ENCODE measurements at places on chromosomes 2 and 18.

DNA sequence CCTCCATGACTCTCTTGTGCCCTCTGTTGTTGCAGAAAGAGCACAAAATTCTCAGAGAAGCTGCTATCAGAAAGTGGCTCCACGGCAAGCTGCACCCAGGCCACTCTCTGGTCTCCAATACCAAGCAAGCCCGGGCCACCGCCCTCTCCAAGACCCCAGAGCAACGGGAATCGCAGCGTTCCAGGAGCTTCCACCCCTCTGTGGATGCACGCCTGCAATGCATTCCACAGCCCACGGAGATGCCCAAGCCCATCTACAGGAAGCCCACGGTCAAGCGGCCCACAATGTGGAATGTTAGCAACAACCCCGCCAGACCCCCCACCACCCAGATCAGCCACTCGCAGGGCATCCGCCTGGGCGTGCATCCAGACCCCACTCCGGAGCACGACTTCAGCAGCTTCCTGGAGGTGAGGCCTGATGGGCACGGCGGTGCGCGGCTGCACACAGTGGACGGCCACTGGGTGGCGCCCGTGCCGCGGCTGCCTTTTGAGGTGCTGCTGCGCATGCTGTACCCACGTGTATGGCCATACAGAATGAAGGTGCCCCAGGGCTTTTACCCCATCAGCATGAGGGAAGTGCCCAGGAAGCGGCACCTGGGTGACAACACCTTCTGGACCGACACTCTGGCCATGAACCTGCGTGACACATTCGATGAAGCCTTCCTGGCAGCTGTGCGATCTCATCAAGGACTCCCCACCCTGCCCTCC is 6.3 kb downstream of the ANKRD53 start:
- peak; percentile 18 for DNase-seq

GRCh38 chr2:28710545-28710944 is 41.1 kb upstream of the PPP1CB start:
- no peak for DNase-seq

DNA sequence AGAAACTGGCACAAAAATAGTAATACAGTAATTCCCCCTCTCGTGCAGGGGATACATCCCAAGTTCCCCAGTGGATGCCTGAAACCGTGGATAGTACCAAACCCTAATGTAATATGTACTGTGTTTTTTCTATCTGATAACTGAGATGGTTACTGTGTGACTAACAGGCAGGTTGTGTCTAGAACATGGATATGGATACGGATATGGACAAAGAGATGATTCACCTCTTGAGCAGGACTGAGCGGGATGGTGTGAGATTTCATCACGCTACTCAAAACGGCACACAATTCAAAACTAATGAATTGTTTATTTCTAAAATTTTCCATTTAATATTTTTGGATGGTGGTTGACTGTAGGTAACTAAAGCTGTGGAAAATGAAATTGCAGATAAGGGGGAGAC is 3.4 kb downstream of the MBD1 start:
- no peak for DNase-seq

DNA sequence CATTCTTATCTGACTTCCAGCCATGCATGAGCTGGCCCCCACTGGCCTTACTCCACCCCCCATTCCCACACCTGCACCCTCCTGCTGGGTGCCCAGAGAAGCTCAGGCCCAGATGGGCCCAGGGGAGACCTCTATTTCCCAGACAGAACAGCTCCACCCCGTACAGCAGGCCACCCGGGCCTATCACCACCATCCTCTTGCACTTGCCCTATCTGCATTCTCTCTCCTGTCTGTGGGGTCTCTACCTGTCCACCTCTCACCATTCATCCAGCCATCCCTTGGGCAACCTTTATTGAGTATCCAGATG is 25.3 kb upstream of the TNS1 start:
- DNase-seq: no peak

- DNase-seq: no peak
Observed at GRCh38 chr2:66021296-66021695, 413.6 kb upstream of the MEIS1 start.

DNA sequence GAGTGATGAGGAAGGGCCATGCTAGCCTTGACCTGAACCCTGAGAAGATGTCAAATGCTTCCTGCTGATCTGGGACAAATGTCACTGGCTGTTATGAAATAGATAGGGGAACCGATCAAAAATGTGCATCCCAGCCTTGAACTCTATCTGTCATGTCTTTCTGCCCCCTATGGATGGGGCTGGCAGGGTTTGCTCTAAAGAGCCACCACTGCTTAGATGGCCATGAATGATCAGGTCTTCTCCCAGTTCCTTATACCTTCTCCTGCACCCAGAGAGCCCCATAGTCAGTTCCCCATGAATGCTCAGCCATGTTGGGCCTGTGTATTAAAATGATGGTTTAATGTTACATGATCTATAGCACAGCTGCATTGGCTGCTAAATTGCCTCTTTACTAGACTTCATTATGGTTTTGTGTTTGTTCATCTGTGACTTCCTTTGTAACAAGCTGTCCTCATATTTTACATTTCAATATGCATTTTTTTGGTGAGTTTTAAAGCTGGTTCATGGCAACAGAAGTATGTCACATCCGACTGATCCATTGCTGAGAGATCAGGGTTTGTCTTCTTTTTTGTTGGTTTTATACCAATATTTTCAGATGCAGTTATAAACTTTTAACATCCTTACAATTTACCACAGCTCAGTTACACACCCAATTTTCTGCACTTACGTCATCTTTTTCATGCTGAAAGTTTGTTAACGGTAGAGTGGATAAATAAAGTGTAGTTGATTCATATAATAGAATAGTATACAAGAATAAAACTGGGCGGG is 56.3 kb upstream of the SMAD2 start:
- DNase-seq: no peak

DNA sequence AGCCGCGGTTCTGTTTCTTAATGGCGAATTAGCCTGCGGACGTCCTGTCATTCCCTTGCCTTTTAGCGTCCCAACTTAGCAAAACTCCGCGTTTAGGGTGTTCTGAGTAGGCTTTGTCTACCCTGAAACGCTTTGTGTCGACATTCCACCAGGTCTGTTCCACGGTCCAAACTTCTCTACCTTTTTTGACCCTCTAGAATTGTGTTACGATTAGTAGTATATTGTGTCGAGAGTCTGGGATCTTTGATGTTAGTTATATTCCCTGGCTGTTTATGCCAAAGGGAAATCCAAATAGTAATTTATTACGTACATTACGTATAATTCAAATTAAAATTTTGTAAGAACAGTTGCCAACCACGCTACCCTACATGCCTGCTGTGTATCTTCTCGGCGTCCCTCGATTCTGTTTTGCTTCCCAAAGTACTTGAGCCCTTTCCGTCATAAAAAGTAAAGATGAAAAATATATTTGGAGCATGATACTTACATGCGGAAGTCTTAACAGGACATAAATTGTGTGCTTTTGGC is 495 bp upstream of the TTC32 start:
- no peak for DNase-seq

- DNase-seq: no peak
Observed at GRCh38 chr2:169966454-169966853, 139.2 kb downstream of the UBR3 start.

DNA sequence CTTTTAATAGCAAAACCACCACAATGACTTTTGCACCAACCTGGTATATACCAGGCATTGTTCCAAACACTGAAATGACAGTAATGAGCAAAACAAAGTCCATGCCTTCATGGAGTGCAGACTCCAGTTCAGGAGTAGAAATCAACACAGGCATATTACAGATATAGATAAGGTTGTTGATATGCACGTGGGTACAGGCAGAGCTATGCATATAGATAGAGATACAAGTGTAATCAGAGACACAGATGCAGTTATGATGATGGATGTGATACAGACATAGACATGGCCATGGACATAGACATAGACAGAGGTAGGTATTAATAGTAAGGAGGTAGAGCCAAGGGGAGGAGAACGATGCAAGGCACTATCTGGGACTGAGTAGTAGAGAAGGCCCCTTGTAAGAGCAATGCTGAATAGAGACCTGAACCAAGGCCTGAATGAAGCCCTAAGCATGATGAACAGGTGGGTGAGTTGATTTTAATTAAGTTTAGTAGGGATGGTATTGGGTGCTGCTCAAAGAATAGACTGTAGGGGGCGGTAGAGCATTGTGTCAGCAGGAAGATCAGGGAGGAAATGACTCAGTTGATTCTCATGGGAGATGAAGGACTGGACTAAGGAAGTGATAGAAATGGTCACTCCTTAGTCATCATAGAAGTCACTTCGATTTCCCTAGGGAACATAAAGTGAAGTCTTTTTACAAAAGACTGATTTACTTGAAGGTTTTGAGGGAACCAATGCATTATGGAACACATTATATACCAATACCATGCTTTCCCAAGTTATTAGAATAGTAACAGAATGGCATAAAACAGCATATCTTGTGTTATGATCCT is 39.4 kb downstream of the CMPK2 start:
- DNase-seq: peak; percentile 35

DNA sequence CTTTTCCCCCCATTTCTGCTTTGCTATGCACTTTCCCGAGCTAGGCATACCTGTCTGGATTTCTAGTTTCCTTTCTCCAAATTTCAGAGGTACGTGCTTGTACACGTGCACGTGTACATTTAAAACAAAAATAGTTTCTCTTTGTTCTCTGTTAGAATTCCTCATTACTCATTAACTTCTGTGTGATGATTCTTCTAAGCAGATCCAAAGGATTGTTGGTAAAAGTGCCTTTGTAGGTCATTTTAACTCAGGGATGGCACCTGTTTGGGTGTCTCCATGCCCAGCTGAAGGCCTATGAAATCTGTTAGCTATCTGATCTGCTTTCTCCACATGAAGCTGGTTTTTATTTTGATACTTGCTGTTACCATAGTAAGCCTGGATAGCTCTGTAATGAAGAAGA is 264.3 kb downstream of the LPIN1 start:
- no peak for DNase-seq

GRCh38 chr18:59865241-59865986 is 34.4 kb upstream of the PMAIP1 start:
- DNase-seq: no peak

GRCh38 chr2:8753609-8754008 is 71.8 kb downstream of the ID2 start:
- peak; percentile 60 for DNase-seq

GRCh38 chr2:42756150-42756775 is 7.7 kb downstream of the OXER1 start:
- DNase-seq: no peak

- DNase-seq: no peak
Observed at GRCh38 chr2:10439185-10439879, 8.8 kb downstream of the ODC1 start.

- DNase-seq: peak; percentile 20
Observed at GRCh38 chr2:200625282-200625681, 39.5 kb downstream of the AOX1 start.

GRCh38 chr2:225735844-225736243 is 336.3 kb downstream of the NYAP2 start:
- no peak for DNase-seq

- no peak for DNase-seq
Observed at GRCh38 chr2:180319586-180320405, 312.7 kb upstream of the CWC22 start.

GRCh38 chr2:106886916-106887758 is 1.2 kb upstream of the ST6GAL2 start:
- no peak for DNase-seq

DNA sequence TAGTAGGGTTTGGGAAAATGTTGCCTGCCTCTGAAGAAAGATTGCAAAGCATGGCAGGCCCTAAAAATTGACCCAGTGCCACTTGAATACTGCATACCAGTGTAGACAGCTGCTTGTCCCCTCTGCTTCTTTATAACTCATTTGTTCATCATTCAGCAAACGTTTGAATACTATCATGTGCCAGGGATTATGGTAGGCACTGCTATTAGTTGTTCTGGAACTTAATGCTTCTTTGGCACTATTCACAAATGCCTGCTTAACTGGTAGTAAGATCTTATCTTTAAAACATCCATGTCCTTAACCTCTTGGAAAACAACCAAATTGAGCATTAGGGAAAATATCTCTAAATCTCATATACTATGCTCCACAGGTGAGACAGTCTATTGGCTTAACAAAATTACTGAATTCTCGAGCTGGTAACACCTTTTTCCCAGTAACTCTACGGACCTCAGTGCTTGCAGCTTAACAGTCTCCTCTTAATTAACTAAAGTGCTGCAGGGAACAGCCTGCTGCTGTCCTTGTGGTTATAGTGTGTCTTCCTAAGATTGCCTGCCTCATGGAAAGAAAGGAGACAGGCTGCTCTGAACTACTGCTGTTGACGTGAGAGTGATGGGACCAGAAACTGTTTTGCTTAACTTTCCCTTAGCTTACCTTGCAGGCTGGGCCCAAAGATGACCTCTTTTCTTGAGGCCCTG is 93.2 kb downstream of the MIB1 start:
- no peak for DNase-seq

DNA sequence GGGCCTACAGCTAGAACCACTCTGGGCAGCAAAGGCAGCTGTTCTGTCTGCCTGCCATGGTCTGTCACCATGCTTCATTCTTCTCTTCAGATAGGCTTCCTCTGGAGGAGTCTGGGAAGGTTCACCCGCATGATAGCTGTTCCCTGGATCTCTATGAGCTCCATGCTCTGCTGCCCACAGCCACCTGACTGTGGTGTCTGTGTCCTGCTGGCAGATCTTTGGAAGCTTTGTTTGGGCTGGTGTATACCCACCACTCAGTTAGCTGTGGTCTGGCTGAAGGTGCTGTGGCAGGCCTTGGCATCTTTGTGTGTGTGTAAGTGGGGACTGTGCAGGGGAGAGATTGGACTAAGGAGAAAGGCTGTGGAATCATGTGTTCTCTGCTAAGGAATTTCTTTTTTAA is 23.4 kb downstream of the MYO1B start:
- no peak for DNase-seq

DNA sequence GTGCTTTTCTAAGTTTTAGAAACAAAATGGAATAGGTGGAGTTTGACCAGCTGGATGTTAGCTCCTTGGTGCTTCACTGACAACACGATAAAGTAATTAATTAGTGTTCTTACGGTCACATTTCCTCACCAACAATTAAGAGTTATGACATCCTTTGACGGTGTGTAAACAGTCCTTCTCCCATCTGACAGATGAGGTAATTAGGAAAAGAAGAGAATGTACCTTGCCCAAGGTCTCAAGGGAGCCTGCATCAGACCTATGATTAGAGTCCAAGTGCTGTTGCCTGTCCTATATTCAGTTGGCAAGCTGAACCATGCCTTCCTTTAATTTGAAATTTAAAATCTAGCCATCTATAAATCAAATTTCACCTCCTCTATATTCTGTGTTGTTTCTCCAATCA is 48.3 kb upstream of the STK17B start:
- no peak for DNase-seq

- DNase-seq: no peak
Observed at GRCh38 chr2:229235131-229235914, 35.8 kb downstream of the PID1 start.

DNA sequence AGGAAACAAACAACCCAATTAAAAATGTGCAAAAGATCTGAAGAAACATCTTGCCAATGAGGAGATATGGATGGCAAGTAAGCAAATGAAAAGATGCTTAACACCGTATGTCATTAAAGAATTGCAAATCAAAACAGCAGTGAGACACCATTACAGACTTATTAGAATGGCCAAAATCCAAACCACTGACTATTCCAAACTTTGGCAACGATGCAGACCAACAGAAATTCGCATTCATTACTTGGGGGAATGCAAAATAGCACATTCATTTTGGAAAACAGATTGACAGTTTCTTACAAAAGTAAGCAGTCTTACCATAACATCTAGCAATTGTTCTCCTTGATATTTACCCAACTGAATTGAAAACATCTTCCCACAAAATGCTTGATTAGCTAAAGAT is 1118.7 kb downstream of the SUCLG1 start:
- no peak for DNase-seq

Measured in pons (tissue), 1 donor.